ENCODE measurements at places on chromosomes 12 and 14.

- no peak for DNase-seq
Measured at GRCh38 chr14:61398221-61398620, 76.8 kb downstream of the PRKCH start.

- no peak for DNase-seq
Measured at GRCh38 chr14:70098250-70098809, 90.4 kb downstream of the SLC8A3 start.

DNA sequence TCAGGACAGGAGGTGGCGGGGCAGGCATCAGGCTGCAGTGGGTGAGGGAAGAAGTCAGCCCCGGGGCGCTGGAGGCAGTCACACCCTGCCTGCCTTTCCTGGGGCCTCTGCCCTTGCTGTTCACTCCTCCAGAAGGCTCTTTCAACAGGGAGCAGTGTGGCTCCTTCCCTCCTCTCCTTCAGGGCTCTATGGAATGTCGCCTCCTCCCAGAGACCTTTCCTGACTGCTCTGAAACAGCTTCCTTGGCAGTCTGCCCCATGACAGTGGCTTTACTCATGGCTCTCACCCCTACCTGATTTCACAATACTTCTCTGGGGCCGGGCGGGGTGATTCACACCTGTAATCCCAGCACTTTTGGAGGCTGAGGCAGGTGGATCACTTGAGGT, 7.1 kb downstream of the RHOF start:
- no peak for DNase-seq

GRCh38 chr12:59365133-59365532, 230.7 kb upstream of the SLC16A7 start:
- no peak for DNase-seq

- DNase-seq, result no peak
Measured at GRCh38 chr14:70926235-70926830, 19.1 kb downstream of the PCNX1 start.

DNA sequence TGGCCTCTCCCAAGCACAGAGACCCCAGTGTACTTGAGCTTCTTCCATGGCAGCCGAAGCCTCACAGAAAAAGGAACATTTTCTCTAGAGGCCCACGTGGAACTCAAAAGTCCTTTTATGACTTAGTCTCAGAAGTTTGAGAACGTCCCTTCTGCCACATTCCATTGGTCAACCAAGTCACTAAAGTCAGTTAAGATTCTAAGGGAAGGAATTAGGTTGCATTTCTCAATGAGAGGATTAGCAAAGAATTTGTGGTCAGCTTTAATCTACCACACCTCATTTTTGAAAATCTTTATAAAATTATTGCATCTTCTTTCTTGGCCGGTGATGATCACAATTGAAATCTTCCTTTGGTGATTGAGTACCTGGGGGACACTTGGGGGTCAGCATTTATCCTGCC, 279.9 kb upstream of the TBX3 start:
- no peak for DNase-seq

All from GM12892 (cell line).